ENCODE measurements at places on chromosomes 3 and 15.

DNA sequence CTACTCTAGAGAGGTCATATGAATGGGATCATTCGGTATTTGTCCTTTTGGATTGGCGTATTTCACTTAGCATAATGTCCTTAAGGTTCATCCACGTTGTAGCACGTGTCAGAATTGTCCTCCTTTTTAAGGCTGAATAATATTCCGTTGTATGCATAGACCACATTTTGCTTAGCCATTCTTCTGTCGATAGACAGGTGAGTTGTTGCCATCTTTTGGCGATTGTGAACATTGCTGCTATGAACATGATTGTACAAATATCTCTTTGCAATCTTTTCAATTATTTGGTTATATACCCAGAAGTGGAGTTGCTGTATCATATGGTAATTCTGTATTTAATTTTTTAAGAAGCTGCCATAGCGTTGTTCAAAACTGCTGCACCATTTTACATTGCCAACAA, 52.4 kb upstream of the GOLGA8J start:
- no peak for DNase-seq

GRCh38 chr15:91980502-91981267, 127.2 kb downstream of the SLCO3A1 start:
- no peak for DNase-seq

DNA sequence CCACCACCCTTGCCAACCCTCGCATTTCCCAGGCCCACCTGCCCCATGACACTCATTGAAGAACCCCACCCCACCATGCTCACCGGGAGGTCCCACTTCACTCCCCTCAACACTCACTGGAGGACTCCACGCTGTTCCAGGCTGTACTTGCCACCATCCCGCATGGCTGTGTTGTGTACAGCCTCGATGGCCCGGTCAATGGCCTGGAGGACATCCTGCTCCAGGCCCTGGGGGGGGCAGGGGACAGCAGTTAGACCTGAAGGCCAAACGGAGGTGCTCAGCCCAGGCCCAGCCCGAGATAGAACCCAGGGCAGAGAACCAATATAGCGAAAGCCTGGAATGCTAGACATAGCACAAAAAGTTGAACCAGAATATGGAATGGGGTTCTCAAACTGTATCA, 2.9 kb downstream of the NCKIPSD start:
- no peak for DNase-seq

GRCh38 chr15:32089851-32090359, 59.6 kb downstream of the CHRNA7 start:
- no peak for DNase-seq

DNA sequence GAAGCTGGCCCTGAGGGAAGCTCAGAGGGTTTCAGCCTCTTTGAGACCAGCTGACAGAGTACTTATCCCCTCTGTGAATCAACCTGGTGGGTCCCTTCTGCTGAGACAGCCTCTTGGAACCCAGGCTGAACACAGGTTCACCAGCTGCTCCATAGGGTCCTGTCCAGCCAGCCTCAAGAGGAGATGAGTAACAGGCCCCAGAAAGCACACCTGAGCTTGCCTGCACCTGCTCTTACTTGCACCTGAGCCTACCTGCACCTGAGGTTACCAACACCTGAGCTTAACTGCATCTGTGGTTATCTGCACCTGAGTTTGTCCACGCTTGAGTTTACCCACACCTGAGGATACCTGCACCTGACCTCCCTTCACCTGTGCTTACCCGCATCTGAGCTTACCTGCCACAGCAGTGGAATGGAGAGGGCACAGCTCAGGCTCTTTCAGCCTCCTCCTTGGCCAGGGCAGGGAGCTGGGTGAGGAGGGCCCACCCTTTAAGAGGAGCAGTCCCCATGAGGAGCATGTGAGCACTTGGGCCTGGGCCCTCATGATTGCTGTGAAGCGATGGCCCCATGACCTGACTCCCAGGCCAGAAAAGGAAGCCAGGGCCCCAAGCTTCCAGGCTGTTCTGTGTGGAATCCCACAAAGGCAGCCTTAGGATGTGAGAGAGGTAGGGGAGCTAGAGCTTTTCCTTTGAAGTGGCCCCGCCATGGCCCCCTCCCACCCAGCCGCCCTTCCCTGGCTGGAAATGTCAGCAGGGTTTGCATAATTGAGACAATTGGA, at the start of gene TRPM1:
Gene TRPM1 (minus strand): TSS at position 464 of the 777 bp plus-strand sequence. CDS start 20,370 bp downstream, outside the sequence.
- DNase-seq = no peak

DNA sequence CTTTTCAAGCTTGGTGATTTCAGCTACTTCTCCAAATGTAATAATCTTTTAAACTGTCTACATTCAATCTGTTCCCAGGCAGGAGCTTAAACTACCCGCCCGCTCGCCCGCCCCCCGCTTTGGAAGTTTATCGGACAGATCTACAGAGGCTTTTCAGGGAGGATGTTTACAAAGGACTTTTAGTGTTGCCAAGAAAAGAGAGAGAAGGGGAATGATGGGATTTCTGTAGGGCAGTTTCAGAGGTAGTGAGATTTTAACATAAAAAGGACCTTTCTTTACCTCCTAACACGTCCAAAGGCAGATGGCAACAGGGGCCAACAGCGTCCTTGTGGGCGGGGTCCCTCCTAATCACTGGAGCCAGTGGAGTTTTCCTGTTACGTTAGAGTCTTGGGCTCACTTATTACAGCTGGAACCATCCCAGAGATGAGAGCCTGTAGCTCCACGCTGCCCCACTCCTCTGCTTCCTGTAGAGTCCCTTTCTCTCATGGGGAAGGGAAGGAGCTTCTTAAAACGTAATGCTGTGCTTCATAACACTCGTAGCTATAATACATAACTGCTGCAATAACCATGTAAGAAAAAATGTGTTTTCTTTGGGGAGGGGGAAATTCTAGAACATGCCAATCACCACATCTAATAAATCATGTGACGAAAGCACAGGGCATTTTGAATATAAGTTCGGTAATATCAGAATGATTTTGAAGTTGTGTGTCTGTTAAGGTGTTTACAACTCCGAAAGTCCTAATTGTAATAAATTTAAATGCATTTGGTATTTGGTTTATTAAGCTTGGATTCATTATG, 30.9 kb downstream of the HES1 start:
- no peak for DNase-seq

- no peak for DNase-seq
These were observed 47.0 kb downstream of the THSD4 start for GRCh38 chr15:71162309-71162708.

GRCh38 chr3:160757233-160758106, 1.4 kb downstream of the PPM1L start:
- no peak for DNase-seq

GRCh38 chr3:99918715-99919114, 101.1 kb downstream of the CMSS1 start:
- no peak for DNase-seq

GRCh38 chr3:99319450-99319849, 318.9 kb upstream of the COL8A1 start:
- DNase-seq = no peak

- no peak for DNase-seq
These were observed 56.4 kb downstream of the PLD1 start for GRCh38 chr3:171753665-171754408.

- no peak for DNase-seq
These were observed 107.3 kb upstream of the TMC3 start for GRCh38 chr15:81481346-81481745.

GRCh38 chr15:51184627-51185026, 89.9 kb upstream of the TNFAIP8L3 start:
- DNase-seq = no peak
